ENCODE measurements at places on chromosomes 2 and 18.

DNA sequence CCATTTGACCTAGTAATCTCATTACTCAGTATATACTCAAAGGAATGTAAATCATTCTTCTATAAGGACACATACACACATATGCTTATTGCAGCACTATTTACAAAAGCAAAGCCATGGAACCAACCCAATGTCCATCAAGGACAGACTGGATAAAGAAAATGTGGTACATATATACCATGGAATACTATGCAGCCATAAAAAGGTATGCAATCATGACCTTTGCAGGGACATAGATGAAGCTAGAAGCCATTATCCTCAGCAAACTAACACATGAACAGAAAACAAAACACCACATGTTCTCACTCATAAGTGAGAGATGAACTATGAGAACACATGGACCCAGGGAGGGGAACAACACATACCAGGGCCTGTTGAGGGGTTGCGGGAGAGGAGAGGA is 214.5 kb downstream of the NBAS start:
- DNase-seq = no peak

DNA sequence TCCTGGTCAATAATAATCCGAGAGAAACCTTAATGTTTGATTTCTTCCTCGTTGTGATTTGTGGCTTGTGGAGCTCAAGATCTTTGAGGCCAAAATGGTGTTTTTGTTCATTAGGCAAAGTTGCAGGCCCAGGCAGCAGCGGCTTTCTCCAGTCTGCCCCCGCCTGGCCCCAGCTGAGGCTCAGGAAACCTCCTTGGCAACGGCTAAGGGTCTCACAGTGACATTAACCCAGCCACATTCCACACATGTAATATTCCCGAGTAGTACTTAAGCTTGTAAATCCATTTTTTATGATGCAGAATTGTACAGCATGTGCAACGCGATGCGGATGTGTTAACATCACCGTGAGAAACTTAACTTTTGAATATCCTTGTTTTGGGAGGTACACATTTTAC is 200.1 kb downstream of the BCL11A start:
- no peak for DNase-seq

DNA sequence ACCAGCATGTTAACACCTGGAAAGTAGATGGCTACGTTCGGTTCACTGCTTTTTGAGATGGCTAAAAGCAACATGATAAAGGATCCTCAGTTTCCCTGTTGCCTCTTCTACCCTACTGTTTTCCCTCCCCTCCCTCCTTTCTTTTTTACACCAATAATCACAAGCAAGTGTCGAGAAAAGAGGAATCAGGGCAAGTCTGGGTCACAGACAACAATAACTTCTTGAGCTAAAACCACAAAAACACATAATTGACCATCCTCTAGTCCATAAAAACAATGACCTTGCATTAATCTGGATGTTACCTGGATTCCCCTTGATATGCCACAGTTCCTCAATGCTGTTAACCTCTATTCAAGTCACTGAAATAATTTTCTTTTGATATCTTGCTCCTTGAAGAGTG is 736.6 kb upstream of the GCFC2 start:
- DNase-seq = no peak

DNA sequence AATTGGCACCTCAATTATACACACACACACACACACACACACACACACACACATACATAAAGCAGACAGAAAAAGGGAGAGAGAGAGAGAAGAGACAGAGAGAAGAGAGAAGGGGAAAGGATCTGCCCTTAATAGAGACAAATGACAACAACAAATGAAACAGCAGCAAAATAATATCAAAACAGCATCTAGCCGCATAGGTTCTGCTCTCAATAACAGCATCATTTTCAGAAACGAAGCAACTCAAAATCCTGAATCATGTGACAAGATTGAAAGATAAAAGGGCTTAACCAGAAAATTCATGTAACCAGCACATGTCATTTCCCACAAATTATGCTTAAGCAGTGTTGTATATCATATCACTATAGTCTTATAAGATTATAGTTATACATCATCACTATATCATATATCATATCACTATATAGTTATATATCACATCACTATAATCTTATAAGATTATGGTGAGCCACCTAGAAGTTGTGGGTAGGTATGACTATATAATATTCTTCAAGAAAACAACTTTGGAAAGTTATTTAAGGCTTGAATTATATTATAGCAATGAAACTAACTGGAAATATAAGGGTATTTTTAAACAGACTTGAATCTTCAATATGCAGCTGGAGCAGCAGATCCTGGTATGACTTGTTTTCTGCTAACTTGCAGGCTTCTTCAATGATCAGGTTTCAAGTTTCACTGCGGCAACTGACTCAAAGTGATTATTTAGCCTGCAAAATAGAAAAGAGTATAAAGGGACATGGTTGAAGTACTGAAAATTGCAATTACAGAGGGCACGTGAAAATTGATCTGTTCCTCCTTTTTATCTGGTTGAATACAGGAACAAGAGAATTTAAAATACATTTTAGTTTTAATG is 16.1 kb upstream of the VPS54 start:
- DNase-seq = no peak

DNA sequence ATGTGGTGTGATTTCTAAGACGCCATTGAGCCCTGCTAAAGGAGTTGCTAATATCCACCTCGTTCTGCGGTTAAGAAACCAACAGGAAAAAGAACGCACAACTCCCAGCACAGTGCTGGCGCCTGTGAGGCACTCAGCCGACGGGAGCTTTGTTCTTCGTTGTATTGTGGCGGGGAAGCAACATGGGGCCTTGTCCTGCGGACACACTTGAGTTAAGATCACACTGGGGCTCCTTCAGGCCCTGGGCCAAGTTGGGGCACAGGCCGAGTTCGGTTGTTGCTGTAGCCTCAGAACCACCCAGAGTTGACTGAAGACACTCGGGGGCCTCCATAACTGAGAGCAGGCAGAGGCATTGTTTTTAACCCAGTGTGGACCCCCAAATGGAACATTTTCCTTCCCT is 30.6 kb upstream of the CD8A start:
- no peak for DNase-seq

GRCh38 chr2:55112229-55113031 is 62.2 kb upstream of the RTN4 start:
- DNase-seq = no peak

DNA sequence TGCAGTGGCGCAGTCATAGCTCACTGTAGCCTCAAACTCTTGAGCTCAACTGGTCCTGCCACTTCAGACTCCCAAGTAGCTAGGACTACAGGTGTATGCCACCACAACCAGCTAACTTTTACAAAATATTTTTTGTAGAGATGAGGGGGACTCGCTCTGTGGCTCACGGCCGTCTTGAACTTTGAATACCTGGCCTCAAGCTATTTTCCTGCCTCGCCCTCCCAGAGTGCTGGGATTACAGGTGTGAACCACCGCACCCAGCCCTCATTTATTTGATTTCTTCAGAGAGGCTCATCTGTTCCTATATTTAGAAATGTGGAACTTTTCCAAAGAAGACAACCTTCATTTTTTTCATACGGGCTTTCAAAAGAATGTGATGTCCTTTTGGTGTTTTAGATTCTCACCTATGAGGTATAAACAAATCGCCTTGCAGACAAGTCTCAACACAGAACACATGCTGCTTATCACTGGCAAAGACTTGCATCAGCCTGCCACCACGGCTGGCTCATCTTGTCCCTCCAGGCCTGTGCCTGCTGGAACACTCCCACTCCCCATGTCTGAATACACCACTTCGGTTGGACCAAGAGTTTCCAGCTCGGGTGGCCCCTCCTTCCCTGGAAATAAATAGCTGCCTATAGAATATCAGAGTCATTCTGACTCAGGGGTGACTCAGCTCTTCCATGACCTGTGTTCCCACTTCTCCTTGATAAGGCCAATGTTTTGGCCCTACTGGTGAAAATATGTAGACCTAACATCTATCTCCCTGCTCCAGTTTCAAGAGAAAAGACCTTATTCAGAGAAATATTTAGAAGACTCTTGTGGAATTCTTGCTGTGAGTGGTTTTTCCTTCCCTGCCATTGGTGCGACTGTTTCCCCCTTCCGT is 202.6 kb downstream of the TGIF1 start:
- DNase-seq = no peak

DNA sequence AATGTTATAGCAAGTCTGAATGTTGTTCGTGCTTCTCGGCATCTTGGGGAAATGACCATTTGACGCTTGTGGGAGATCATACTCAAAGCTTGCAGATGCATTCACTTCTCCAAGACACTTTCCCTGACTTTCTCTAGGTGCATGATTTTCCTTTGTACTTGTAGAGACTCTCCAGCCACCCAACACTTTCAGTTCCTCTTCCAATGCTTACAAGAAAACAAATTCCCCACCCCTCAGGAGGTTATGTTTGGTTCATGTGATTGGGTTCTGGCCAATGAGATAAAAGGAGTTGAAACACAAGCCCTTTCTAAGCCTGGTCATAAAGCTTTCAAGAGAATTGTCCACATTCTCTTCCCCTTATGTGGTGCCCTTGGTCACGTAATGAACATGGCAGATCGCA is 156.3 kb downstream of the EPHA4 start:
- DNase-seq = no peak

DNA sequence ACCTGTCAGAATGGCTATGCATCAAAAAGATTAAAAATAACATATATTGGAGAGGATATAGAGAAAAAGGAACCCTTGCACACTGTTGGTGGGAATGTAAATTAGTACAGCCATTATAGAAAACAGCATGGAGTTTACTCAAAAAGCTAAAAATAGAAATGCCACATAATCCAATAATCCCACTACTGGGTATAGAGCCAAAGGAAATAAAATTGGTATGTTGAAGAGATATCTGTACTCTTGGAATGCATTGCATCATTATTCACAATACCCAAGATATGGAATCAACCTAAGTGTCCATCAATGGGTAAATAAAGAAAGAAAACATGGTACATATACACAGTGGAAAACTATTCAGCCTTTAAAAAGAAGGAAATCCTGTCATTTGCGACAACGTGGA is 77.2 kb downstream of the C1D start:
- DNase-seq = no peak

DNA sequence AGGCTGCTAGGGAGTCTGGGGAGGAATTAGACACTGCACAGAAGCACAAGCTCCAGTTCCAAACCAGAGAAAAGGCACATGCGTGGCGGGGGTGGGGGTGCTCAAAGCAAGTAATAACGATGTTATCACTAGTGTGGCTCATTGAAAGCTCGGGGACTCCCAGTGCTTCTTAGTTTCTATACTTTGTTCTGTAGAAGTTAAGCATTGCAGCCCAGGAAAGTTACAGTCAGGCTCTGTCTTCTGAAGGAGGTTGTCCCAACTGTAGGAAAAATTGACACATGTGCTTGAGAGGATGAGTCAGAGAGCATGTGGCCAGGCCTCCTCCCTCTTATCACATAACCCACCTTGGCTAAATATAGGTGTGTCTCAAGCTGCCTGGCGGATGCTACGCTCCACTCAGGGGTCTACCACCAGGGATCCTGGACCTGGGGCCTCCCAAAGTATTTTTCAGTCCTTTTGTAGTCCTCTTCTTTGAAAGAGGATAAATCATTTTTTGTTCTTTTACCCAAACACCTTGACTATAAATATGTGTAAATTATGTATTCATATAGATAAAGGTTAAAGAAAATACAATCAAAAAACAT is 3.8 kb downstream of the GALNT5 start:
- no peak for DNase-seq

DNA sequence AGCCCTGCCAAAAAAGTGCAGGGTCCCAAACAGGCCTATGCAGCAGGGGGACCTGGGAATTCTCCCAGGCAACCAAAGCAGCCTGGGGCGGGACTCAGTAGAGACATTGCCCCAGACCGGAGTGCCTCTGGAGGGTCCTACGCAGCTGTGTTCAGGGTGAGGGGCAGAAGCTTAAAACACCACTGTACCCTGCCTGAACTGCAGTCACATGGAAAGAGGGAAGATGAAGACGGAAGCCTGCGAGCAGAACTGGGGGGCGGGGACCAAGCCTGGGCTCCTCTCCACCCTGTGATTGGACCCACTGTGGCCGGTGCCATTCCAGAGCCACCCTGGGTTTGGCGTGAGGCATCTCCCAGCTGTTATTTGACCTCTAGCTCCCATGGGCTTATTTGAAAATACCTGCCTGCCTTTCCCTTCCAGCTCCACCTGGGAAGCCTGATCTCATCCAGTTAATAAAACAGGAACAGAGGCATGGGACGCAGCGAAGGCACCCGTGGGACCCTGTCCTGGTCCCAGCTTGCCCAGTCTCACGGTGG is 183.1 kb downstream of the SMAD2 start:
- no peak for DNase-seq

- no peak for DNase-seq
Measured at GRCh38 chr18:59660366-59660765, 36.9 kb downstream of the CCBE1 start.

- DNase-seq = no peak
Measured at GRCh38 chr2:235845245-235845644, 322.9 kb downstream of the GBX2 start.

DNA sequence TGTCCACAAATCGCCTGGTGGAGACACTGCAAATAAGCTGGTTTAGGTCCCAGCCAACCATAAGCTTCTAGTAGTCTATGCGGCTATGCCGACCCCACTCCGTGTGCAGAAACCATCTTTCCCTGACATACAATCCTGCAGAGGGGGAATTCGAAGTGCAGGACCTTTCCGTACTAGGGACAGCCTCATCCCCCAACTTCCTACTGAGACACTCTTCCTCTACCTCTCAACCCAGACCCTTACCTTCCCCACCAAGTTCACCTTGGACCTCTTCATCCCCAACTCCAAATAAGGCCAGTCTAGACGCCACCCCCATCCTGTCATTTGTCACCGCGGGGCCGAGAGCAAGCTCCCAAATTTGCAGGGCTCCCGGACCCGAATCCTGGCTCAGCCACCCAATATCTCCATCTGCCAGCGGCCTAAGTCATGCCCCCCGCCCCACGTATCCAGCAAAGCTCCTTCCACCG is 496 bp downstream of the SUCLG1 start:
- DNase-seq = peak; percentile 1

GRCh38 chr2:11572996-11573395 is 39.2 kb downstream of the GREB1 start:
- no peak for DNase-seq

DNA sequence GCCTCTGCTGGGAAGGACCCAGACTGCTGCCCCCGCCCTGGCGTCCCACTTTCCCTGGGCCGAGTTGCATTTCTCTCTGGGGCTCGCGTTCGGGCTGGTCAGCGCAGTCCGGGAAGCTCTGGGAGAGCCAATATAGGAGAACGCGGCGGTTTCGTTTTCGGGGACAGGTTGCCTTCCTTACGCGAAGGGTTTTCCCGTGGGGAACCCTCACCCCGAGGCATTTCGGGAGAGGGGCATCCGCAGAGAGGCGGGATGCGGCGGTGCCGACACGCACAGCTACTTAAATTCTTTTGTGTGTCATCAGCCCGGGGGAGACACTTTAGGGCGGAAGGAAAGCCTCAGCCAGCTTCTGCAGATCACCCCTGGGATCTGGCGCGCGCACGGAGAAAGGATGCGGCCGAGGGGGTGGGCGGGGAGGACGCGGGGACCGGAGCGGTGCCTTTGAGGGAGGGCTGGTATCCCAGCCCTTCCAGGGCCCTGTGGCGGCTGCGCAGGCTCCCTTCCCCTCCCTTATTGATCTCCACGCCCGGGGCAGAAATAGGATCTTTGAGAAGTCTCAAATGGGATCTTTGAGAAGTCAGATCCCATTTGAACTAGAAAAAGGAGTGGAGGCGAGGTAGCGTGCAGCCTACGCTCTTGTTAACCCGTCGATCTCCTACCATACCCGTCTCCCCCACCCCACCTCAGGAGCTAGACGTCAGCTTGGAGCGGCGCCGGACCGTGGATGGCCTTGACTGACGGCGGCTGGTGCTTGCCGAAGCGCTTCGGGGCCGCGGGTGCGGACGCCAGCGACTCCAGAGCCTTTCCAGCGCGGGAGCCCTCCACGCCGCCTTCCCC is 1.2 kb downstream of the GATA6 start:
- DNase-seq = no peak
